ENCODE measurements at places on chromosomes 4 and X.

DNA sequence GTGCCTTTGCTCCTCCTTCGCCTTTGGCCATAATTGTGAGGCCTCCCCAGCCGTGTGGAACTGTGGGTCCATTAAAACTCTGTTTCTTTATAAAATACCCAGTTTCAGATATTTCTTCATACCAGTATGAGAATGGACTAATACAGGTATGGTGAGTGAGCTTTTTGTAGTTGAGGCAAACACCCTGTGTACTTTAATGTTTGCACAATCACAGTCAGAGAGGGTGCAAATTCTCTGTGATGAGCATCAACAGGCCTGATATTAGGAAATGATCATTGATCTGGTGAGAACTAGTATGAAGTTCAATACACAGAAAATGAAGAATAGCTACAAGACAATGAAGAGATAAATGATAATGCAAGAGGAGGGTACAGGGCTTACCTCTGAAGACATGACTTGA lies 744.6 kb downstream of the RPA4 start:
- DNase-seq: no peak

- DNase-seq: no peak
Observed at GRCh38 chrX:125405339-125405738, 85.7 kb downstream of the TEX13C start.

DNA sequence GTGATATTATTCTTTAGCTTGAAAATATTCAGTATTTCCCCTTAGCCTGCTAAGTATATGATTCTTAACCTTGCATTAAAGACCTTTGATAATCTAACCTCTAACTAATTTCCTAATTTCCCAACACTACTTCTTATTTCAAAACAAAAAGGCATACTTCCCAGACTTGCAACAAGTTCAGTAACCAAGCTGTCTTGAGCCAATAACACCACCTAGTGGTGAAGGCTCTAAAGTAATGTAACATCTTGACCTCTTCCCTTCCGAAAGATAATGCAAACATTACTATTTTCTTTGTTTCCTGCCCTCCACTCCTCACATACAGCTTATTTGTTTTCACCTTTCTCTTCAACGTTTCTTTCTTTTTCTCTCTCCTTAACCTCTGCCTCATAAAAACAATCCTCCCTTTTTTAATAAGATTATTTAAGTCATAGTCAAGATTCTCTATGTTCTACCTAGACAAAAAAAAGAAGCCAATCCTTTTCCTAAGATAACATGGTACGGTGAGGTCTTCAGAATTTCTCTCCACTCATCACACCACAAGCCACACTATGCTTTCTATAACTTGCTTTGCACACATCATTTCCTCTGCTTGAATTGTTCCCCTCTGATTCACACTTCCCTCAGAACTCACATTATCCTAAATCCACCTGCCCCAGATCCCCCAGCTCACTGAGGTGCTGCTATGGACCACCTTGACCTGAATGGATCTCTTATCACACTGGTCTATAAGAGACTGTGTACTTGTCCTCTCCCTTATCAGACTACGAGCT lies 3.5 kb downstream of the FAT1 start:
- no peak for DNase-seq

DNA sequence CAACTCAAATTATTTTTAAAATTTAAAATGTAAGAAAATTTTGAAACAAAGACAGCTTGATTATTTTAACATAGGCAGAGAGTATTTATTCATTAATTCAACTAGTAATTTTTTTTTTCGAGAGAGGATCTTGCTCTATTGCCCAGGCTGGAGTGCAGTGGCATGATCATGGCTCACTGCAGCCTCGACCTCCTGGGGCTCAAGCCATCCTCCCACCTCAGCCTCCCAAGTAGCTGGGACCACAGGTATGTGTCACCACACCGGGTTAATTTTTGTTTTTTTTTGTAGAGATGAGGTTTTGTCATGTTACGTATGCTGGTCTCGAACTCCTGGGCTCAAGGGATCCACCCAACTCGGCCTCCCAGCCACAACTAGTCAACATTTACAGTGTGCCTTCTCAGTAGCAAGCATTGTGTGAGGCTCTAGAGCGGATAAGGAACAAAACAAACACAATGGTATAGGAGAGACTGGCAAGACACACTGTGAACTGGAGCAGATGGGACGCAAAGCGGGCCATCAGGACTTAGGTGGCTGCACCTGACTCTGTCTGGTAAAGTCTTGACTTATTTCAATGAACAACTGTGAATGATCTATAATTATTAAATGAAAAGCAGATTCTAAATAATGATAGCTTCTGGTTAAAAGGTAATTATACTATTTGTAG lies 21.6 kb downstream of the SETD7 start:
- DNase-seq: no peak

DNA sequence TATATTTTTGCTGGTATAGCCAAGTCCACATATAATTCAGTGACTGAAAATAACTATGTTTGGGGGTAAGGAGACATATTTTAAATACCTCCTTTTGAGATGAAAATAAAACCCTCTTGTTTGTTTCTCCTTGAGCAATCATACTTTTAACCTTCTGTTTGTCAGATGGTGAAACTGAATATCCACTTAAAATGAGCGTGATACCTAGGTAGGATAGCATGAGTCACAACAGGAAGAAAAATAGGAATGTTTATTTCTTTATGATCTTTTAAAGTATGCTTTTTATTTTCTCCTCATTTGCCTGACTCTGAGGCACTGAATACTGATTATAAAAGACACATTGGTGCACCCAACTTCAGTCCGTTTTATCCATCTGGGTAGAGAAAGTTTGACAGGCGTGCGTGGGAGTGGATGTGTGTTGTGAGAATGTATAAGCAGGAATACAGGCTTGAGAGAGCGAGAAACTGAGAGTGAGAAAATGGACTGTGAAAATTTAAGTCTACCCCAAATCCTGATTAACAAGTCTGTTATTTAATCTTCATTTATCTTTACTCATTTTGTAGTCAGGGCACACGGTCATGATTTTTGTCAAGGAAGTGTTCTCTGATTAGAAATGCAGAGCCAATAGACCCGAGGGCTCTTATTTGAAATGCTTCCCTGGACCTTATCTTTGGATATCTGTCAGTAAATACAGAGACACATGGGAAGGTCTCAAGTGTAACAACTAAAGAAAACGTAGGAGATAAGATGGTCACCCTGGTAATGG lies 62.1 kb upstream of the ANTXR2 start:
- DNase-seq: no peak

DNA sequence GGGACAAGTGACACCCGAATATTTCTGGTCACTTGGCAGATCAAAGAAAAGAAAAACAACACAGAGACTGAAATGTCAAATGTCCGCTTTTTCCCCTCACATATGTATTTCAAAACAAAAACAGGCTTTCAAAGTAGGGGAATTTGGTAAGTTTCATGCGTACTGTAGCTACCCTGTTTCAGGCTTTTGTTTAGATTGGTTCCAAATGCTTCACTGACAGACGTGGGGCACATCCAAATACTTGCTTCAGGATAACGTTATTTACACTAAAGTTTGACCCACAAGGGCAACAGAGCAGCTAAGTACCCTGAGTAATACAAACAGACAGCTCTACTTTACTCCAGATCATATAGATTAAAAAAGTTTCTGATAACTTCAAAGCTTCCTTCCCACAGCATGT lies 804.5 kb upstream of the POU3F4 start:
- DNase-seq: no peak

GRCh38 chr4:134865675-134866074 lies 664.1 kb upstream of the PABPC4L start:
- no peak for DNase-seq

GRCh38 chr4:183823434-183823833 lies 81.7 kb upstream of the STOX2 start:
- no peak for DNase-seq

- DNase-seq: no peak
Observed at GRCh38 chr4:77697860-77698590, 92.4 kb downstream of the CXCL13 start.

GRCh38 chrX:43676971-43677572 lies 21.0 kb downstream of the MAOA start:
- peak; percentile 57 for DNase-seq
